Inflammatory macrophage (primary cell): ENCODE measurements at places on chromosomes 1 and 21.

- no peak for DNase-seq
These were observed 278.2 kb downstream of the DSCAM start for GRCh38 chr21:40568807-40569206.

DNA sequence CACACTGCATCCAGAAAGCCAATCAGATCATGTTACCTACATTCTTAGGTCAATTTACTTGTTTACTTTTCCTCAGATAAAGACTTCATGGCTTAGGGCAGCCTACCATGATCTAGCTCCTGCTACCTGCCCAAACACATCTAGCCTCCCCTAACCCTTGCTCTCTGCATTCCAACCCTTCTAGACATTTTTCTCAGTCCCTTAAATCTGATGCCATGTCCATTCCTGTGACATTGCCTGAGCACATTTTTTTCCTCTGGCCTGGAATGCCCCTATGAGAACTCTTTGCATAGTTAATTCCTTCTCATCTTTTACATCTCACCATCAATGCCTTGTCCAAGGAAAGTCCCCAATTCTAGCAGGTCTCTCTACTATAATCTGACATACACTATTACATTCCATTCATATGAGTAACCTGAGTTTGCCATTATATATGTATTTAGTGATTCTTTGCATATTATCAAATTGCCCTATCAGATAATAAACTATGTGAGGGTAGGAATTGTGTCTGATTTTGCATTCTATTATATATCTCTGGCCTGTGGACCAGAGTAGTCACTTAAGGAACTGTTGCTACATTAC is 166.9 kb downstream of the COL11A1 start:
- DNase-seq, result no peak

DNA sequence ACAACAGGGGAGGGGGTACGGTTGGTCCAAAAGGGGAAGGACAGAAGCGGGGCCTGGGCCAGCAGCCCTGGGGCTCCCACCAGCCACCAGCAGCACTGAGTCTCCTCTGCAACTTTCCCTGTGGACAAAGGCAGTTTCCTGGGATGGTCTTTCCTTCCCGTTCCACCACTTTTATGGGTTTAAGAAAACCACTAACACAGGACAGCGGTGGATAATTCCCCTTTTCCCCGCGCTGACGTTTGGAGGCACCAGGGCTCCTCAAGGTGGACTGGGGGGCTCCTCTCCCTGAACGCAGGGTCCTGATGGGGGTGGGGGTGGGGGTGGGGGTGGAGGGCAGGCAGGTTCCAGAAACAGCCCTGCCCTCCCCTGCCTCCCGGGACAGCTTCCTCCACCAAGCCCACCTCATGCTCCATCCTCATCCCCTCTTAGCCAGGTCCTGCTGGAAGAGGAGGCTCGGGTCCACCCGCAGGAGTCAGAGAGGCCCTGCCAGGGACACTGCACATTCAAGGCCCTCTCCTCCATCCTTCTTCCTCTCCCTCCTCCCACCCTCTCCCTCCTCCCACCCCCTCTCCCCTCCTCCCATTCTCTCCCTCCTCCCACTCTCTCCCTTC is 4.8 kb upstream of the COL6A1 start:
- no peak for DNase-seq

GRCh38 chr1:42680921-42681683 is 1.1 kb upstream of the YBX1 start:
- peak; percentile 32 for DNase-seq

DNA sequence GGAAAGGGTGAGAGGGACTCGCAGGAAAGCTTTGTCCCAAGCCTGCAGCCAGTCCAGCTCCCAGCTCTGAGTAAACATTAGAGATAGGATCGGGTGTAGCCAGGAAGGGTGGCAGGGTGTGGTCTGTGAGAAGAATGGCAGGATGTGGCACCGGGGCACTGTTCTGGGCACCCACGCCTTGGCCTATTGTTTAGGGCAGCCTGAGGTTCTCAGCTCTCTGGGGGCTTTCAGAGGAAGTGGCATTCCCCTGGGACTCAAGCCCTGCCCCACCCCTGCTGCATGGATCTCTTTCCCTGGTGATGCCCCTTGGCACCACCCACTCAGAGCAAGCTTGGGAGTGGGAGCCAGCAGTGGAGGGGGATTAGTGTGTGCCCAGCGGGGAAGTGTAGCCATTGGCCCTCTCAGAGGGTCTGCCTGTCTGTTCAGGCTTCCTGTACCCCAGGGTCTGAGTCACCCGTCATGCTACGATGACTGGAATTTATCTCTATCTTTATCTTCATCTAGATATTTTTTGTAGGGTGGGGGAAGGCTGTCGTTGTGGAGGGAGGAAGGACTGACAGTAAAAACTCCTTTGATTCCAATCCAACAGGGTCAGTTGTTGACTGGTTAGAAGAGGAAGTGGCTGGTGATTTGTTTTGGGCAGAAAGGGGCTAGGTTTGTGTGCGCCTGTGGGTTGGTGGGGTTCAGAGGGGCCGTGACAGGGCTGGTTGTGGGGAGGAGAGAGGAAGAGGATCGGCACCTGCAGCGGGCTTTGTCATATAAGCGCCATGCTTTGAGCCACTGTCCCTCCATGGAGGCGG is 31.6 kb downstream of the SOX13 start:
- no peak for DNase-seq

GRCh38 chr1:17304151-17304825 is 3.7 kb upstream of the PADI4 start:
- DNase-seq, result peak; percentile 12

DNA sequence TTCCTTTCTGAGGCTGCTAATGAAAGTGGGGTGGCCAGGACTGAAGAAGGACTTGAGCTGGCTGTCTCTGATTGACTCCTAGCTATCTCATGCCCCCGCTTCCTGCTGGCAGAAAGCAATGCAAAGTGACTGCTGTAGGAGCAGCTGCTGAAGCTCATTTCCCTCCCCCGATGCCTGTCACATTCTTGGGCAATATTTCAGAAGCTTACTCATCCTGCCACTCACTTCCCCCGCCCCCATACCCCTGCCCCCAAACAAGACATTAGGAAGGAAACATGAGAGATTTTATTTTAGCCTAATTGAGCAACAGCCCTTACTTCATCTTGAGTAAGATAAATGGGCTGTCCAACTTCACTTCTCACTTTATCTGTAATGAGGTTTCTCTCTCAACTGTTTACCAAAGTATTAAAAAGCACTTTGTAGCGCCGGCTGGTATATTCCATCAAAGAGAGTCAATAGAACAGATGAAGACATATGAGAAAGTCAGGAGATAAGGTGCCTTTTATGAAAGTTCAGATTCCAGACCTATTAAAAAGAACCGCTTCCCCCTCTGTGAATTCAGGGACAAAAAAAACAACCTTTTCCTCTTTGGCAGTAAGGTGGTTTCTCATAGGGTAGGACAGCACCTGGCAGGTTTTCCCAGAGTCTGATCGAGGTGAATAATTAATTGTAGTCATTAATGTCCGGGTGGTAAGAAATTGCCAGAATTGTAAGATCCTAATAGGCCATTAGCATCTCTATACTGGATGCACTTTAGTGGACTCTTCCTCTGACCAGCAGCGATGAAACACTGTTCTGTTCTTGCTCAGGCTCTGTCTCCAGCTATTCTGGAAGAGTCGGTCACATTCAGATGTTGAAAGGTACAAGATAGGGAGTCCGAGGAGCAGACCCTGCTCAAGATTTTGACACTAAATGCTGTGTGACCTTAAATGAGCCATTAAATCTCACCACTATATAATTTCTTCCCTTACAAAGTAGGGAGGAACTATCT is 70.2 kb downstream of the SH3GLB1 start:
- peak; percentile 98 for DNase-seq

GRCh38 chr21:45534636-45535331 is 7.5 kb downstream of the SLC19A1 start:
- peak; percentile 15 for DNase-seq

DNA sequence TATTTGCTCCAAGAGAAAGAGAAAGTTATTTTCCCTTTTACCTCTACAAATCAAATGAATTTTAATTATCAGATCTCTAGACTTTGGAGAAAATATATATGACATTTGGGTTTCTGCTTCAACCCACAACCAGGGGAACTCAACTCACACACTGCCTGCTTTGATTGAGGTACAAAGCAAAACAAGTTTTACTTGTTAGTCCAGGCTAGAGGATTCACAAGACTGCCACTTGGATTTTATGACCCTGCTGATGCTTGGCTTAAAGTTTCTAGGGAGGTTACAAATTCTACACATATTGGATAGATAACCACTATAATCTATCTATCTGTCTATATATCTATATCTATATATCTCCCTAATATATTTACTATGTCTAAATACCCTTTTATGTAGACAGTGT is 467.3 kb upstream of the RGS18 start:
- DNase-seq, result no peak

GRCh38 chr1:243946253-243946652 is 96.2 kb upstream of the AKT3 start:
- no peak for DNase-seq

GRCh38 chr1:182768963-182769362 is 20.6 kb upstream of the NPL start:
- DNase-seq, result no peak

GRCh38 chr1:46606255-46606965 is 2.3 kb upstream of the MKNK1 start:
- no peak for DNase-seq

DNA sequence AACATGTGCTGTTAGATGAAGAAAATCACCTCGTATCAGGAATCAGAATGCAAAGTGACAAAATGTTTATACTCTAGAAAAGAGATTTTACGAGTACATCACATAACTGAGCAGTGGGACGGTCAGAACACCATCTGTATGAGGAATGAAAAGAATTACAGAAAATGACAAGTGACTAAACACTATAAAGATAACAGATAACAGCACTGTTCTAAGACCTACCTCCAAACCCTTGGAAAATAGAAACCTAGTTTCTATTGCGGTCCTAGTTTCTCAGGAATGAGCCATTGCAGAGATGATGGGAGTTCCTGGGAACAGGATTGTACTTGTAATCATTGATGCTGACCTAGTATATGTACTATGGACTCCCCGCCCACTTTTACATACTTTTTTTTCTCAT is 839.4 kb upstream of the ADAMTS5 start:
- no peak for DNase-seq

GRCh38 chr1:110617116-110617515 is 11.0 kb upstream of the KCNA2 start:
- DNase-seq, result no peak

- no peak for DNase-seq
These were observed 59.6 kb downstream of the CAPZB start for GRCh38 chr1:19425646-19426239.

DNA sequence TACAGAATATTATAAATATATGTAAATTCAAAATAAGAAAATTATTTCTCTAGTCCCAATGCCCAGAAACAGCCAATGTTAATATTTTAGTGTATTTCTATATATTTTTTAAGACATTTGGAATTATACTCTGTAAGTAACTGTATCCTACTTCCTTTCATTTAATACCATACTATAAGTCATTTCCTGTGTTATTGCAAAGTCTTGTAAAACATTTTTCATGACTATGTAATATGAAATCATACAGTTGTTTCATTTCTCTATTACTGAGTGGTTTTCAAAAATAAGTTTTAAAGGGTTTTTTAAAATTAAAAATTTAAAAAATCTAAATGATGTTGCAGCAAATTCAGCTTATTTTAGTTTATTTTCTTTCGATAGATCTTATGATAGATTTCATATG is 2.0 kb downstream of the RNASEL start:
- DNase-seq, result no peak

- DNase-seq, result peak; percentile 3
These were observed 26.9 kb upstream of the ESRRG start for GRCh38 chr1:216750031-216750627.

- no peak for DNase-seq
These were observed 20.9 kb upstream of the SAMD11 start for GRCh38 chr1:902802-903201.

- DNase-seq, result no peak
These were observed 139.9 kb downstream of the NFIA start for GRCh38 chr1:61222240-61222639.

DNA sequence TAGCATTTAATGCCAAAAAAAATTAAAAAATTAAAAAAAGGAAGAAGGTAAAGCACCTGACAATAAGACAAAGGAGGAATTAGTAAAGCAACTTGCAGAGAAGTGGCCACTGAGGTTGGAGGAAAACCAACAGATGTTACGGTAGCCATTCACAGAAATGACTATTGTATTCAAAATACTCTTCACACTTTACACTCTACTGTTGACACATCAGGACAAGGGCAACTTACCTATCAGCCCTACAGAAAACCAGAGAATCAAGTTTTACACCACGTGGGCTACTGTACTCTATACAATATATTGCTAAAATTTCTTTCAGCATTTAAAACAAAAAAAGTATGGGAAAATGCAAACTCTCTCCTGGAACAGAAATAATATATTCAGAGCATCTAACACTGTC is 70.0 kb downstream of the EIF4G3 start:
- no peak for DNase-seq

DNA sequence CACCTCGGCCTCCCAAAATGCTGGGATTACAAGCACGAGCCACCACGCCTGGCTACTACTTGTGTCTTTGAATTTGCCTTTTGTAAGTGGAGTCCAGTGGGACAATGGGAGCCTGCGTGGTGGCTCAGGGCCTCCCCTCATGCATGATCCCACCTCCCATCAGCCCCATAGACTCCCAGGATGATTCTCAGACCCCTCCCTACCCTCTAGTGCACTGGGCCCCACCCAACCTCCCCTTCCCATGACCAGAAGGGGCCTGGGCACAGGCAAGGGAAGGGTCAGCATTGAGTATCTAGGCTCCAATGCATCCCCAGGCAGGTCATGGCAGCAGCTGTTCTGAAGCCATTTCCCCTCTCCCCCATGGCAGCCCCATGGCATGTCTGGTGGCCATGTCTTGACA is 18.7 kb downstream of the NEK2 start:
- no peak for DNase-seq

DNA sequence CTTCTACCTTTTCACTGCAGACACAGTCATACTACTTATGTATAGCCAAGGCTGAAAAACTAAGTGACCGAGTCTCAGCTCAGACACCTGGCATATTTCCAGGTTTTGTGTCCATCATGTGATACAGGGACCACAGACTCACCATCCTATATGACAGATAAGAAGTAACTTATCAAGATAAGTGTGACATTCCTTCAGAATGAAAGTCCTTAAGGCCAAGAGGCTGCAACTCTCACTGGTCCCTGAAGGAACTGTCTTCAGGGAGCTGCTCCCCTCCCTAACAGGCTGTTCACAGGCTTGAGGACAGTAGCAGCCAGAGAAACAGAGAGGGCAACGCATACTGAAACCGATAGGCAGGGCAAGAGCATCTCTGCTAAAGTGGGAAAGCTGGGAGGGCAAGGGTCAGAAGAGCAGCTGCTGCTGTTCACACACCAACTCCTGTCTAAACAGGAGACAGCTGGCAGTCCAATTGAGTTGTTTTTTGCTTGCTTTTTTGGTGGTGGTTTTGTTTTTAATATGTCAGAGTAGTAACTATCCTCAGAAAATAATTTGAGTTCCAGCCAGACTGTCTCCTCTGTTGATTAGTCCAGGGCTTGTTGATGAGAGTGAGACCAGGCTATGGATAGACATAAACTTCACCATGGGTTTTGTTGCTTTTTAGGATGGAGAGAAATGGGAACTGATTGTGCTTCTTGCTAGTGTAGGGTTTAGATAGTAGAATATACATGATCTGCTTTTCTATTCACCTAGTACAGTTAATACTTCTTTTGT is 67.7 kb downstream of the MACF1 start:
- no peak for DNase-seq

GRCh38 chr1:24215226-24215814 is 28.2 kb upstream of the IFNLR1 start:
- DNase-seq, result no peak
